ENCODE measurements at places on chromosomes 3 and 15.
A peak's percentile ranks its signal among the peaks of the same experiment; 100 is the strongest.

GRCh38 chr15:83694536-83694935, 40.6 kb downstream of the ADAMTSL3 start:
- DNase-seq: no peak

DNA sequence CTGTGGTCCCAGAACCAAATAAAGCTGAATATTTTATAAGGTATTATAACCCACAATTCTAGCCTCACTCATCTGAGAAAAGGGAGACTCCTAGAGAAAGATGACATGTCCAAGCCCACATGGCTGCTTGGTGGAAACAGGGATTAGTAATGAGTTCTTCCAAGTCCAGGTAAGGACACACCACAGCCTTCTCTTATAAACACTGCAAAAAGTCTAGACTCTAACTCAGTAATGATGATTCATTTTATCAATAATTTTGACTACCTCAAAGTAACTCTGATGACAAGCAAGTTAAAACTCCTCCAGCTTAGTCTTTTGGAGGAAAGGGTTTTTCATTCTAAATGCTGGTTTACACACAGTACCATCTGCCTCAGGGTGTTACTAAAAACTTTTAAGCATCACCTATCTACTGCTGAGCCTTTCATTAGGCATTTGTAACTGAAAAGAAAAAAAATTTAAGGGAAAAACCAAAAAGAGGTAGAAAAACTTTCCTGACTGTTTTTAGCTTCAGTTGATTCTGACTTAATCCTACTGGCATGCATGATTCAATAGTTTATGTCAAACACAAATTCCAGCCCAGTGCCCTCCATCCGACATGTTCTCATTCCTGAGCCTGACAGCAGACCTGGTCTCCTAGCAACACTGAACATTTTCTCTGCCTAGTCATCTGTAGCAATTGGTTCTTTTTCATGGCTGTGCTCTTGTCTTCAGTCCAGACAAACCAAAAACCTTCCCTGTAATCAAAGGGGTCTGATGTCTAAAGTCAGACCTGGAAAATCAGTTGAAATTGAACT, 43.9 kb downstream of the P3H2 start:
- no peak for DNase-seq

DNA sequence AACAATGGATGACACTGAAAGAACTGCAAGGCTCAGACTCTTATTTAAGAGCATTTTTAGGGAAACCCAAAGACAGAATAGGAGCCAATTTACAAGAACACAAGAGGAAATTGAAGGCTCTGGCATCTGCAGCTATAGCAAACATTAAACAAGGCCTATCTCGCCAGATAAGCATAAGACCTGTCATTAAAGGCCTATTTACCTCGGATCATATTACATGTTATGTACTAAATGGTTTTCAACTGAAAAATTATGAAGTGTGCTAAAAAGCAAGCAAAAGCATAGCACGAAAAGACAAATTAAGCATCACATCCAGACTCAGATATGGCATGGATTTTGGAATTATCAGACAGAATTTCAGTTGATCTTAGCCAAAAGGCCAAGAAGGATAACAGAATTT, 617.1 kb downstream of the SQOR start:
- peak; percentile 68 for DNase-seq

- no peak for DNase-seq
Observed at GRCh38 chr15:41494190-41494921, 682 bp downstream of the ITPKA start.

DNA sequence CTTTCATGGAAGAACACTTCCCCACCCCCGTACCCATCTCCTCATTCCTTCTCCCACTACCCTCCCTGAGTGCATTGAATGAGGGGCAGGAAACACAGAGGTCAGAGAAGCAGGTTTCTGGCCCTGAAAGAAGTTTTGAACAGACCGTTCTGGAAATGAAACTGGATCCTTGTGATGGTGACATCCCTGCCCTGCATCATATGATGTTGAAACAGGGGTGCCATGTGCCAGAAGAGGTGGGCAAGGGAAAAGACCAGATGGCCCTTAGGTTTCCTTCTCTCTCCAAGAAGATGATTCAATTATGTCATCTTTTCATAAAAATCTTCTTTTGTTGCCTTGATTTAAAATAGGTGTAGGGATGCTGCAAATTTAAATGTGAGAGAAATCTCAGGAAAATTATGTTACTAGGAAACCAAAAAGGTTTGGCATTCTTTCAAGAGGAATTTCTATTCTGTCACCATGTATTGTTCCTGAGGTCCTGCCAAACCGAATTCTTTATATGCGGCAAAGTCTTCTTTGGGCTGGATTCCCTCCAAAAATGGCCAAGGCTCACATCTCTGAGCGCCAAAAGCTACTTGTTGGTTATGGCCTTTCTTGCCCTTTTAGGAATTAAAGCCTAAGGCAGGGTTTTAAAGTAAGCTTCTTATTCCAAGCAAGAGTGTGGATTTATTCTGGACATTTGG, 19.9 kb upstream of the TNFAIP8L3 start:
- no peak for DNase-seq

- no peak for DNase-seq
Observed at GRCh38 chr3:185056908-185057307, 96.0 kb downstream of the C3orf70 start.

DNA sequence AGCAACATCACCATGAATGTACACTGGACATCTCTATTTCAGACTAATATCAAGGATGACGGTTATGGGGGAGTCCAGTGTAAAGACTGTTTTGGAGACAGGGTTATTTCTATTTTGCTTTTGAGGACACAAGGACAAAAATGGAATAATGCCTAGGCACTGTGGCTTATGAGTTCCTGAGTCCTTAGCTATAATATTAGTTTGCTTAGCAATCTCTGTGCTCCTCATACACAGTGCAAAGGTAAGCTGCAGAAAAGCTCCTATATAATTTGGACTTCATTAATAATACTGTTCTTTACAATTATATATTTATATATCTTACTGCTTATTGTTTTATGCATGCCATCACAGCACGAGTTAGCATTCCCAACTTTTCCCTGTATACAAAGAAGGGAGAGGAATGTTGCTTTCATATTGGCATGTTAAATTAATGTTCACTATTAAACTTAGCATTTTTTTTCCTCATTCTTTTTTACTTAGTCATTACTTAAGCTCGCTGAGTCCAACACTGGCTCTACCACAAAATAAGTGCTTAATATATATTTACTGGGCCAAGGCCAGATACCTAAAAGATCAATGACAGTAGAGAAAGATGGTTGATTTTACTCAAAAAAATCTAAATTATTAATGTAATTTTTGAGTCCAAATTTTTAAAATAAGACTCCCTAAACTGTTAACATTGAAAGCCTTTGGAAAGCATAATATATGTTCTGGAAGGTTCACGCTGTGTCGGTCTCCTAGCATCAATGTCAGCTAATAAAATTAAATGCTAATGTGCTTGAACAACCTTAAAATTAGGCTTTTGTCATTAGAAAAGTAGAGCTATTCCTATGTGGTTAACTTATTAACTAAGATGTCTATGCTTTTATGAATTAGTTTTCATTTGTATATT, 13.8 kb downstream of the THBS1 start:
- DNase-seq: no peak

GRCh38 chr3:146382386-146382785, 87.0 kb downstream of the PLSCR2 start:
- no peak for DNase-seq

DNA sequence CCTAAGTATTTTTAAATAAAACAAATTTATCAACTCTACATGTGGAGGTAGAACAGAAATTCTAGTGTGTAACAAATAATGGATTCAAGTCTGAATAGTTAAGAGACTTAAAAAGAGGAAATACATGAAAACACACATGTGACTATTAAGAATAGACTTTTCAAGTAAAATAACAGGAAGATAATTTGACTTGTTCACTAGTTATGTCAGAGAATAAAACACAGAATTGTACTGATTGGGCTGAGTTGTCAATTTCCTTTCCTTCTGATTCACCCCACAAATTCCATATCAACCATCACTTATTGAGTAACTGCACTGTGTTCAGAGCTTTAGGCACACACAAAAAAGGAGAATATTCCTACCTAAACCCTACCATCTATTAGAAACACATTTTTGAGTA, 557.2 kb downstream of the TUSC7 start:
- DNase-seq: no peak

GRCh38 chr3:179652447-179653095, at the start of gene USP13:
Gene USP13, plus strand, starts transcription at chr3:179653040. Its CDS starts 186 bp downstream, at chr3:179653226.
- peak; percentile 38 for DNase-seq

- DNase-seq: no peak
Observed at GRCh38 chr3:177764377-177764912, 567.2 kb upstream of the TBL1XR1 start.

- DNase-seq: no peak
Observed at GRCh38 chr3:46124216-46125177, 83.6 kb downstream of the CCR1 start.

DNA sequence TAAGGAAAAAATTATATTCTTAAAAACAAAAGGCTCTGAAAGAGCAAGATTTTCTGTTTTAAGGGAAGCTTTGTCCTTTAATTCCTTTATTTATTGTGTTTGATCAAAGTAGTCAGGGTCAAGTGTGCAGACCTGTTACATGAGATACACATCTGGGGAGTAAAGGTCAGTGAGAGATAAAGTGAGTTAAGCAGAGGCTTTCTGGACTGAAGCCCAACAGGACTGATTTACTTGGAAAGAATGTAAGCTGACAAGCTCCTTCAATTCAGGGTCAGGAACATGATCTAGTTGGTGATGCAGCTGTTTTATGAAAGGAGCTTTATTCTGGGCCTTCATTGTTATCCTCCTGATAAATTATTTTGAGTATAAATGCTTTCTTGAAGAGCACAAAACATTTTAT, 20.7 kb upstream of the OTOL1 start:
- DNase-seq: no peak

DNA sequence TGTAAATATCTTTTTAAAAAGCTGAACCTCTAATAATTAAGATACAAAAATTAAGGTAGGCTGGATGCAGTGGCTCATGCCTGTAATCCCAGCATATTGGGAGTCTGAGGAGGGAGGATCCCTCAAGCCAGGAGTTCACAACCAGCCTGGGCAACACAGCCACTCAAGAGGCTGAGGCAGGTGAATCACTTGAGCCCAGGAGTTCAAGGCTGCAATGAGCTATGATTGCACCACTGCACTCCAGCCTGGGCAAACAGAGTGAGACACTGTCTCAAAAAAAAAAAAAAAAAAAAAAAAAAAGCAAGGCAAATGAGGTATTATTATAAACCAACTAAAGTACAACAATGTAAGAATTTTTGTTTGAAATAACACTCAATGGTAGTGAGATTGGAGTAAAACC, 47.6 kb downstream of the EFHB start:
- DNase-seq: no peak

DNA sequence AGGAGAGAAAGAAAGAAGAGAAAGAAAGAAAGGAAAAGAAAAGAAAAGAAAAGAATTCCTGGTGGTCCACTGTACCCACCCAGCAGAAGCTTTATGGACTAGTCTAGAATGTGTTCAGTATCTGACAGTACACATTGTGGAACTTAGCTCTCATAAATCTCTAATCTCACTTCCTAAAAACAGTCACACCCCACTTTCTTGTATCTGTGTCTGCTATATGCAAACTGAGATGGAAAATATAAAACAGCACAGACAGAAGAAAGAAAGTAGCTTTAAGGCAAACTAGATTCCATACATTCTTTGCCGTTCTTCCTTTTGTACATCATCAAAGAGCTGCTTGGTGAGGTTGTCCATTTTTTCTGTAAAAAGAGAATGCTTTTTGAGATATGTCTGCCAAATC, 41.1 kb upstream of the GNB5 start:
- DNase-seq: no peak

GRCh38 chr15:78225783-78226541, 8.4 kb downstream of the ACSBG1 start:
- DNase-seq: no peak

GRCh38 chr3:191345334-191345733, 15.0 kb upstream of the UTS2B start:
- no peak for DNase-seq

- no peak for DNase-seq
Observed at GRCh38 chr3:152270937-152271336, 2.2 kb downstream of the MBNL1 start.

- no peak for DNase-seq
Observed at GRCh38 chr3:98806521-98806920, 43.4 kb downstream of the ST3GAL6 start.

DNA sequence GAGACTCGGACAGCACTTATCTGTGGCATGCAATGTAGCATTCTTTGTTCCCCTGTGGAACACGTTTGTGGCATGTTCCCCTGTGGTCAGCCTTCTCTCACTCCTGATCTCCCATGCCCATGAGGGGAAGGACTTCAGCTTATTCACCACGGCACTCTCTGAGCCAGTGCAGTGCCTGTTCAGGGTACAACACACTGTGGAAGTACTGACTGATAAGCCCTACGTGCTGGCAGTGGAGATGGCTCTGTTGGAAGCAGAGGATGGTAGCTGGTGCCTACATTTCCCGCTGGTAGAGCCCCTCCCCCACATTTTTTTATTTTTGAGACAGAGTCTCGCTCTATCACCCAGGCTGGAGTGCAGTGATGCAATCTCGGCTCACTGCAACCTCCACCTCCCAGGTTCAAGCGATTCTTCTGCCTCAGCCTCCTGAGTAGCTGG, 43.5 kb upstream of the ETV5 start:
- no peak for DNase-seq

- no peak for DNase-seq
Observed at GRCh38 chr3:39972508-39972907, 163.1 kb downstream of the MYRIP start.

- DNase-seq: no peak
Observed at GRCh38 chr3:172319595-172319994, 128.7 kb downstream of the GHSR start.

DNA sequence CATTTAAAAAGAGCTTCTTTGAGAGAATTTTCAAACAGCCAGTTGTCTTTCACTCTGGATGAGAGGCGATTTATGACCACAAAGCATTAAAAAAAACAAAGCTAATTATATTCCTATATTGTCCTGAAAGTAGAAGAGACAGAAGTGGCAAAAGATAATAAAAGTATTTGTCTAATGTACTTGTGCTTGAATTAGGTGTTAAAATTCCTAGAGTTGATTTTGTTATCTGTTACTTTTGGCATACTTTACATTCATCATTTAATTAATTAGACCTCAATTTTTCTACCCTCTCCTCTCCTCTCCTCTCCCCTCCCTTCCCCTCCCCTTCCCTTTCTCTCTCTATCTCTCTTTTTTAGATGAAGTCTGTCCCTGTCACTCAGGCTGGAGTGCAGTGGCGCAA, 635.1 kb upstream of the ZNF385D start:
- DNase-seq: no peak

- no peak for DNase-seq
Observed at GRCh38 chr3:173750095-173750494, 352.6 kb downstream of the NLGN1 start.

- no peak for DNase-seq
Observed at GRCh38 chr15:32919749-32920414, 202.1 kb downstream of the GREM1 start.

- DNase-seq: no peak
Observed at GRCh38 chr3:1828519-1828918, 270.1 kb upstream of the CNTN4 start.

GRCh38 chr3:107366766-107367165, 10.5 kb upstream of the CCDC54 start:
- DNase-seq: no peak

- DNase-seq: no peak
Observed at GRCh38 chr15:31574766-31575165, 248.1 kb downstream of the KLF13 start.

- no peak for DNase-seq
Observed at GRCh38 chr3:32455609-32456428, 46.8 kb downstream of the CMTM6 start.
